SK-N-DZ (cell line): ENCODE measurements at places on chromosomes 16 and 17.

DNA sequence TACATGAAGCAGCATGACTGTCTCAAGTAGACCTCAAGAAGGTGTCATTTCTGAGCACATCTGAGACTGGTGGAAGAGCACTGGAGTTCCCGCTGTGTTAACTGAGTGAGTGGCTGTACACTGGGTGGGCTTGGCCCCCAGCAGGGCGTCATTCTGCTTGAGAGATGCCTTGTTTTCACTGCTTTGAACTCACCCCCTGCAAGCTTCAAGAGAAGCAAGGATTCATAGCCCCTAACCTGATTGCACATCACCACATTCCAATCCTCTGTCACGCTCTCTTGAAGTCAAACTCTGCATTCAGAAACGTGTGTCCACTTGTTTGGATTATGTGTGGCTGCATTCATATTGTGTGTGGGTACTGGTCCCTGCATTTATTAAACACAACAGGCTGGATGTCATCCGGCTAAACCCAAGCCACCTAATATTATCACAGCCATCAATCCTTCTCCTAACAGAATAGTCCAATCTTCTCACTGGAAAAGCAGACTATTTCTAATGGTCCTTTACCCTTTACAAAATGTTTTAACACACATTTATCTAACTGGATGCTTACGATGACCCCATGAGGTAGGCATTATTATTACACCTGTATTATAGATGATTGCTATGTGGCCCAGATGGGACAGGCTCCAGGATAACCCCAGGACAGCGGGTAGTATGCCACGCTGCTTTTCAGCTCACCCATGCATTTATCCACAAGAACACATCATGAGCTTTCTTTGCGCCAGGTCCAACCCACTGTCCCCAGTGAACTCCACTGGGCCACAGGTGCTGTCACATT, 76.3 kb downstream of the USP31 start:
- no peak for DNase-seq

GRCh38 chr16:86768999-86769398, 190.7 kb downstream of the FOXL1 start:
- DNase-seq, result no peak

- no peak for DNase-seq
Observed at GRCh38 chr17:73268582-73269328, 7.1 kb upstream of the CPSF4L start.

- DNase-seq, result no peak
Observed at GRCh38 chr17:65064452-65065019, 8.0 kb upstream of the GNA13 start.
